ENCODE measurements at places on chromosomes 1 and 21.

GRCh38 chr1:182897696-182898095, 55.3 kb downstream of the SHCBP1L start:
- no peak for DNase-seq

DNA sequence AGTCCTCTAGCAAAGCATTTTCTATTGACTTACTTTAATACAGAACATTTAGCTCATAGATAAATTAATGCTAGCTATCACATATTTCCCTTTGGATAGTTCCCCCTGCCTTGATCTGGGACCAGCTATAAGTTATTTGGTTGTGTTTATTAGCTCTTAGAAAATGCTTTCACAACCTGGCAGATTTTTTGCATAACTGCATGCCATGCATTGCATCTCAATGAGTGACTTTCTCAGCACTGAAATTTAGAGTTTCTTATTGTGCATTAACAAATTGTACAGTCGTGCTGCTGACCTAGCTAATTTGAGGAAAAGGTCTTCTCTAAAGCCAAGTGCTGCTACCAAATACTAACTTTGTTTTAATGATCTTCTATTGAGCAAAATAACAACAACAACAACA, 164.8 kb downstream of the PLPPR5 start:
- DNase-seq: no peak

- peak; percentile 13 for DNase-seq
These were observed 148.5 kb downstream of the TENT5C start for GRCh38 chr1:117754061-117754969.

DNA sequence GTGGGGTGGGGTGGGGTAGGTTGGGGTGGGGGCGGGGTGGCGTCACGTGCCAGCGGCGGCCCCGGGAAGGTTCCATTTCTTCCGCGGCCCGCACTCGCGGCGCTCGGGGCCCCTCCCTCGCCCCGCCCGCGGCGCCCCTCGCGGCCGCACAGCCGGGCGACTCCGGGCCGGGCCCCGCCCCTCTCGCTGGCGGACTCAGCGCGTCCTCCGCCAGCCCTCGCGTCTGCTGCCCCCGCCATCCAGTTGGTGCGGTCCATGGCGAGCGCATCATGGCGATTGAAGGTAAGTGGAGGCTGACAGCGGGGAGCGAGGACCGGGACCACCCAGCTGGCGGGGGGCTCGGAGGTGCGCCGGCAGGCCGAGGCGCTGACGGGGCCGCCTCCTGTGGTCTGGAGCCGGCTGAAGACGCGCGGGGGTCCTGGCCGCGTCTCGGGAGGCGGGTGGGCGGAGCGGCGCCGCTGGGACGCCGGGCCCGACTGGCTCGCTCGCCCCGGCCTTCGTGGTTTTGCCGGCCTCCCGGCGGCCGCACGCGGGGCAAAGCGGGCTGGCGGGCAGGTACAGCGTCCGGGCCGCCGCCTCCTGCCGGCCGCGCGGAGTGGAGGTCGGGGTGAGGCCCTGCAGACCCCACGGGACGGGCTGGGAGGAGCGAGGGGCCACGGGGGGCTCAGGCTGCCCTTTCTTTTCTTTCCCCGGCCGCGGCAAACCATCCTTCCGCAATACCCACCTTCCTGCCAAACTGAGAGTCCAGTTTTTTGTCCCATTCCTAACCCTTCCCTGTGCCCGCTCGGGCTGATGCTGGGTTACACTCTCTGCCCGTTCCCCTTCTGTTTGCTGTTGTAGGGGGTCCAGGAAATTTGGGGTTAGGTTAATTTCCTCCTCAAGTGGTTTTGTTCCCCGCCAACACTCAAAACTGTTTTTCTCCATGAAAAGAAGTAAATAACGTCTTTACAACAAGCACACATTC, at the start of gene SYT14:
Gene SYT14, plus strand, starts transcription at position 222 of the 964 bp plus-strand sequence. Its CDS starts 48 bp downstream, at position 270.
- no peak for DNase-seq

GRCh38 chr1:109539676-109540075, at the start of gene GPR61:
Gene GPR61, plus strand, starts transcription at chr1:109539872. Its CDS starts 3,151 bp downstream, at chr1:109543023.
- DNase-seq: no peak

GRCh38 chr1:245512980-245513578, 358.3 kb downstream of the KIF26B start:
- no peak for DNase-seq

GRCh38 chr1:240888039-240888786, 276.3 kb upstream of the GREM2 start:
- no peak for DNase-seq

- no peak for DNase-seq
These were observed 26.4 kb downstream of the RGL1 start for GRCh38 chr1:183831311-183831710.

GRCh38 chr21:44353191-44353970, at the start of gene TRPM2:
Gene TRPM2, plus strand, starts transcription at chr21:44353621. Its CDS starts 80 bp downstream, at chr21:44353701.
- DNase-seq: peak; percentile 20

DNA sequence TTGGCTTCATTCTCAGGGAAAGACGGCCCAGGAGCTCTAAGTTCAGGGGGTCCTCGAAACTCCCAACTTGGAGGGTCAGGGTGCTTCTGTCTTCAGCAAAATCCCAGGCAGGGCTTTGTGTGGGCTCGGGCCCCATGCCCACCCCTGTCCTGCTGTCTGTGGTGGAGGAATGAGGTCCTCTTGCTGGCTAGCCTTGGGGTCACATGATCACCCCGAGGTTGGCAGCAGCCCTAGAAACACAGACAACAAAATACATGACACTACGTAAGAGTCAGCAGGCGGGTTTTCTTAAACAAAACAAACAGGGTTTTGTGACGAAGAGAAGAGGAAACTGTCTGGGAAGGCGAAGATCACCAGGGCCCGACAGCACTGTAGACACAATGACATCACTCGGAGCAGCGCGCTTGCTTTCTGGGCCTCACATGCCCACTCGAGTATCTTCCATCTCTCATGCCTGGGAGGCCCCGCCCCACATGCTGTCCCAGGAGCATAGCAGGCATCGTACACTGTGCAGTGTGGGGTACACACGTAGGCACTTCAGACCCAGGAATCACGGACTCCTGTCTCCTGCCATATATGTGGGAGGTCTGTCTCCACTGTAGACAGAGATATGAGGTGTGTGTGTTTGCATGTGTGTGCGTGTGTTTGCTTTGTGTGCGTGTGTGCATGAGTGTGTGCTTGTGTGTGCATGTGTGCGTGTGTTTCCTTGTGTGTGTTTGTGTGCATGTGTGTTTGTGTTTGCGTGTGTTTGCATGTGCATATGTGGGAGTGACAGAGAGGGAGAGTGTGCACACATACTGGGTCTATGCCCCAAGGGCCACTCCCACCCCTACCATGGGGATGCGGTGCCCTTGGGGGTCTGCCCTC, 94.7 kb downstream of the SIK1 start:
- no peak for DNase-seq

- DNase-seq: no peak
These were observed 50.2 kb downstream of the SLC25A24 start for GRCh38 chr1:108149796-108150467.

- no peak for DNase-seq
These were observed 11.5 kb downstream of the MAEL start for GRCh38 chr1:167000546-167000945.

GRCh38 chr1:207025146-207025880, 7.2 kb downstream of the C1orf116 start:
- no peak for DNase-seq

- DNase-seq: no peak
These were observed 28.1 kb downstream of the ERI3 start for GRCh38 chr1:44326821-44327465.

DNA sequence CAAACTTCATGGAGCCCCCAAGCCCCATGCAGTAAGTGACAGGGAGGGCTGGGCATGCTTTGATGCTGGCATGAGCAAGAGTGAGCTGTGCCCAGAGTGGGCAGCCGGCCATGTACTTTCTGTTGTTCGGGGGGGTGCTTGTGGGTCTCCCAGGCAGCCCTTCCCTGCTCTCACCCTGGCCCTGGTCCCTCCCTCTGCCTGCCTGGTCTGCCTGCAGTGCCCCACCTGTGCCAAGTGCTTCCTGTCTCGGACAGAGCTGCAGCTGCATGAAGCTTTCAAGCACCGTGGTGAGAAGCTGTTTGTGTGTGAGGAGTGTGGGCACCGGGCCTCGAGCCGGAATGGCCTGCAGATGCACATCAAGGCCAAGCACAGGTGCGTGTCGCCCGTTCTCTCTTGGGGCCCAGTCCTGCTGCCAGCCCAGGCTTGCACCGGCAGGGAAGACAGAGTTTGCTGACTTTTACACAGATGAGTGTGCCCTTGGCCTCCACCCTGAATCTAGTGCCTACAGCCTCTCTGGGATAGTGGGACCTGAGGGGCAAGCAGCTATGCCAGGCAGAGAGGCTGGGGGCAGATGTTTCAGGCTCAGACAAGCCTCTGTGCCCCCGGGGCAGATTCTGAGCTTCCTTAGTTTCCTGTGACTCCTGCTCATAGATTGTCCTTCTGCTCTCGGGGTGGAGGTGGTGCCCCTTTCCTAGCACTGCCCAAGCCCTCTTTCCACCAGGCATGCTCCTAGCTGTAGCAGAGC, 7.6 kb downstream of the ZBTB48 start:
- no peak for DNase-seq

DNA sequence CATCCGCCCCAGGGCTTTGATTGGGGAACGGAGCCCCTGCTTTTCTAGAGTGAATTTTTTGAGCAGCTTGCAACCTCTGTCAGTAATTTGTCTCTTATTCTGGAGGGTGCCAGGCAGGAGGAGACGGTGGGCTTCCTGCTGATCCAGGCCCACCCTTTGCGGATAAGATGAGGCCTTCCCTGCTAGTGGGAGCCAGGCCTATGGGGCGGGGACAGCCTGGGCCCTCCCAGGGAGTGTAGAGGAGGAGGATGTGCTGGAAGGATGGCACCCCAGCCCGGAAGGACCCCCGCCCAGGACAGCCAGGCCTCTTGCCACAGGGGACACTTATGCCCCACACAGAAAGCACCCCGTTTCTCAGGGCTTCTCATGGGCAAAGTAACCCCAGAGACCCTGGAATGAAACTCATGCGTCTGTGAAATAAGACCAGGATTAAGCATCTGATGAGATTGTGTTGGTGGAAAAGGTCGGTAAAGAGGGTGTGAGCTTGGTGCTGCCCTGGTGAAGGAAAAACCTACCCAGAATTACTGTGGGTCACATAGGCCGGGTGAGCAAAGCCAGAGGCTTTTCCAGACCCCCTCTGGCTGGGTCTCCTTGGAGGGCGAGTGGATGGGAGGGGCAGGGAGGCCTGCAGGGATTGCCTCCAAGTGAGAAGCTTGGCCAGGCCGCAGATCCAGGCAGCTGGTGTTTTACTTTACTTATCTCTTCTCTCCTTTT, 118.7 kb downstream of the SIK1 start:
- DNase-seq: no peak

- DNase-seq: peak; percentile 76
These were observed 12.2 kb upstream of the RGS16 start for GRCh38 chr1:182616130-182617013.

DNA sequence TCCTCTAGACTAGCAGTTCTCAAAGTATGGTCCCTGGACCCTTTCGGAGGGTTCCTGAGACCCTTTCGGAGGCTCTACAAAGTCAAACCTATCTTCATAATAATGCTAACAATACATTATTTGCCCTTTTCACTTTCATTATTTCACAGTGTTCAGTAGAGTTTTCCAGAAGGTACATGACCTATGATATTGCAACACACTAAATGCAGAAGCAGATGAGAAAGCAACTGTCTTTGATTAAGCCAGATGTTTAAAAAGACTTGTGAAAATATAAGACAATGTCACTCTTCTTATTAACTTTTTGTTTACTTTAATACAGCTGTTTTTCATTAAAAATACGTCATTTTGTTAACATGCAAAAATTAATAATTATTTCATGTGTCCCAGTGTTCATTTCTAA, 5.8 kb downstream of the KCNJ10 start:
- DNase-seq: no peak

DNA sequence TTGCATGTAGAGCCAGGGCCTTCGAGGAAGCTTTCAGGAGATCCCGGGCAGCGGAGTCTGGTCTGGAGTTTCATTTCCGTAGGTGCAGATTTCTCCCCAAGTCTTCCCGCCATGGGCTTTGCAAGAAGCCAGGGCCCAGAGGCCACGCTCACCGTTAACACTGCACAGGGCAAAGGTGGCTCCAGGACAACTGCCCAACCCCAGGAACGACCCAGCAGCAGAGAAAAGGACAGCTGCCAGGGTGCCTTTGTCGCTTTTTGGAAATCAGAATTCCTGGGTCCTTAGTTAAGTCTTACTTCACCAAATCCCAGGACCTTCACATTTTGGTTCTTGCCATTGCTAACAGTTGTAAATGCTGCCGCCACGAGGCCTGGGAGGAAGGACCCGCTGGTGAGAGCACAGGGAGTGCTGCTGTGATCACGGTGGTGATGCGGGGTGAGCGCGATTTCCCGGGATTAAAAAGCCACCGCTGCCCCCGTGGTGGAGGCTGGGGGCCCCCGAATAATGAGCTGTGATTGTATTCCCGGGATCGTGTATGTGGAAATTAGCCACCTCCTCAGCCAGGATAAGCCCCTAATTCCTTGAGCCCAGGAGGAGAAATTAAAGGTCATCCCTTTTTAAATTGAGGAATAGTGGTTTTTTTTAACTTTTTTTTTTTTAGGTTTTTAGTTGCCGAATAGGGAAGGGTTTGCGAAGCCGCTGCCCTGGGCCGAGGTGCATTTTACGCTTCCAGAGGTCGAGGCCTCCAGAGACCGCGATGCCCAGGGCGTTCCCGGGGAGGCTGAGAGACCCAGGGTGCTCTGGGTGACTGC, 8.2 kb downstream of the SIM2 start:
- DNase-seq: no peak

GRCh38 chr1:86504137-86504479, 35.4 kb downstream of the CLCA1 start:
- no peak for DNase-seq

DNA sequence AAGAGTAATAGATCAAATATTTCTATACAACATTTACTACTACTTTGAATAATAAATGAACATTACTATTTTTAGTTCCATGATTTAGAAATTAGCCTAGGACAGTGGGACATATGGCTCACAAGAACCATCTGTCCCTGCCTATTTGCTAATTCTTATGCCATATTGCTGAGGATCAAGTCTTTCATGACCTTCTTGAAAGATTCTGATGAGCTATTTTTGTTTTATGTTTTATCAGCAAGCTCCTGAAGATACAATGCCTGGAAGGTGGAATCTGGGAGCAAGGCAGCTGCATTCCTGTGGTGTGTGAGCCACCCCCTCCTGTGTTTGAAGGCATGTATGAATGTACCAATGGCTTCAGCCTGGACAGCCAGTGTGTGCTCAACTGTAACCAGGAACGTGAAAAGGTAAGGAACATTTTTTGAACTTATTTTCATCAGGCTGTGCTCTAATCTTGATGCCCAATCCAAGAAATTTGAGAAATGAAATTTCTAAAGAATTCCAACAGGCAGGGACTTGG, 326.7 kb downstream of the PAPPA2 start:
- no peak for DNase-seq

All from activated T-helper 1 cell treated with Interleukin-2 at 50 U/mL for 16 hours (primary cell).